ENCODE measurements at places on chromosomes 6 and 20.

DNA sequence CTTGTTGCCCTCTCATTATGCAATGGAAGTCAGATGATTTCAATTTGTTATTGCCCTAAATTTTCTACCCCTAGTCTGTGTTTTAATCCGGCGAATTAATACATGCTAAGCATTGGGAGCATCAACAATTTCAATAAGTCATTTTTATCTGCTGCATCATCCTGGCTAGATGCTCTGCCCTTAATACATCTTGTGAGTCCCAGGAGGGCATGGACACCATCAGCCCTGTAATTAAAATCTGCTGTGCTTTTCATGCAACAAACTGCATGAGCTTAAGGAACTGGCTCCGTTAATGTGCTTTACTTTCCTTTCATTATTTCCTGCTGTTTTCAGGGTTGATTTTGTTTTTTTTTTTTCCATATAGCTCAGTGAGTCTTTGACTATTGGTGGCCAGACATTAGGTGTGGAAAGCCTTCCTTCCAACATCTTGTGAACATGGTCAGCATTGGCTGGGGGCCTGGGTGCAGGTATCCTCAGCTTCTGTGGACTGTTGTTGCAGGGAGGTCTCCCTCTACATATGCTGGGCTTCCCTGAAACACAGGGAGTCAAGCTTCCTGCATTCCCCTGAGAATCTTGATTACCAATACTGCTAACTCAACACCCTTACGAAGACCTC, 8.5 kb upstream of the PBOV1 start:
- no peak for DNase-seq

GRCh38 chr20:33771938-33772337, 39.2 kb upstream of the CHMP4B start:
- DNase-seq, result no peak

GRCh38 chr6:11236076-11236750, 3.7 kb upstream of the NEDD9 start:
- DNase-seq, result no peak

GRCh38 chr20:15076785-15077184, 739.4 kb upstream of the FLRT3 start:
- DNase-seq, result no peak

DNA sequence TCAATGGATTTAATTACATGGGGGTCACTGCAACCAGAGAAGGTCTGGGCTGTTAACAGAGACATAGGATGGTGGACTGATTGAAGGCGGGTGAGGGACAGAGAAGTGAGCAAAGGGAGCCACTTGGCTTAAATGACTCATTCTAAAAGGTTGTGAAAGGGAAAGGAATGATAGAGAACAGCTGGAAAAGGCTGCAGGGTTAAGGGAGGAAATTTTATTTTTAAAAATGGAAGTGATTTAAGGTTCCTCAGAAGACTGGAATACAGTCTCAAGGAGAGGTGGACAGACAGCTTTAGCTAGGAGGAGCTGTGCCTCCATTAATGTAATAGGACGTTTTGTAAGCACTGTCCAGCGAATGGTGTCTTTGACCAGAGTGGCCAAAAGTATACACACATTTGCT, 46.7 kb downstream of the RGS17 start:
- DNase-seq, result no peak

- DNase-seq, result no peak
Observed at GRCh38 chr20:22515264-22515663, 69.1 kb downstream of the FOXA2 start.

GRCh38 chr6:164827537-164827936, 481.9 kb downstream of the C6orf118 start:
- DNase-seq, result no peak

DNA sequence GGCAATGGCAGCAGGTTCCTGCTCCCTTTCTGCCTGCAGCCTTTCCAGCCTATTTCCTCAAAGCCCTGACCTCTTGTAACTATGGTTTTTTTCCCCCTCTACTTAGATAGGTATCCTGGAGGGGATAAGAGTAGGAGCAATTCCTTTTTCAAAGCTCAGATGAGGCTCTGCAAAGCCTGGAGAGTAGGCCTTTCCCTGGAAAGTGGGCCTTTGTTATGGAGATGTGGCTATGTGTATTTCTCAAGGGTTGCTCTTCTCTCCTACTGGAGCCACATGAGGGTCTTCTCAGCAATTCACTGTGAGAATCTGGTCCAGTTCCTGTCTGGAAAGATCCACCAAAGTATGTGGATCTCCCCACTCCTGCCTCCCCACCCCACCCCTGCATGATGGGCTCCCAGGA, 96.0 kb downstream of the DTD1 start:
- no peak for DNase-seq

- no peak for DNase-seq
Observed at GRCh38 chr6:151027936-151028838, 162.7 kb downstream of the MTHFD1L start.

DNA sequence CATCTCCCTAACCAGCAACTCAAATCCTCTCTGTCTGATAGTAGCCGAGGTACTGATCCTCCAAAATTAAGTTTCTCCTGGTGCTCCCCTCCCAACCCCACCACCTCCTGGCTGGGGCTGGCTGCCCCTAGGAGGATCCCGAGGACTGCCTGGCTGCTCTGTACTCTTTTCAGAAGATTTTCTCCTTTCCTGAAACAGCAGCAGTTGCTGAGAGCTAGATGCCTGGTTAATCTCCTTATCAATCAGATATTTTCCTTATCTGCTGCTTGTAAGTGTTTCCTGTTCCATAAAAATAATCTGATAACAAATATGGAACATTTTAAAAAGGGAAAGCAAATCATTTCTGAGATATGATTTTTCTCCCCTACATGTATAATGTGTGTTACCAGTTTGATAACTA, 52.8 kb downstream of the ZMYND8 start:
- DNase-seq, result no peak

DNA sequence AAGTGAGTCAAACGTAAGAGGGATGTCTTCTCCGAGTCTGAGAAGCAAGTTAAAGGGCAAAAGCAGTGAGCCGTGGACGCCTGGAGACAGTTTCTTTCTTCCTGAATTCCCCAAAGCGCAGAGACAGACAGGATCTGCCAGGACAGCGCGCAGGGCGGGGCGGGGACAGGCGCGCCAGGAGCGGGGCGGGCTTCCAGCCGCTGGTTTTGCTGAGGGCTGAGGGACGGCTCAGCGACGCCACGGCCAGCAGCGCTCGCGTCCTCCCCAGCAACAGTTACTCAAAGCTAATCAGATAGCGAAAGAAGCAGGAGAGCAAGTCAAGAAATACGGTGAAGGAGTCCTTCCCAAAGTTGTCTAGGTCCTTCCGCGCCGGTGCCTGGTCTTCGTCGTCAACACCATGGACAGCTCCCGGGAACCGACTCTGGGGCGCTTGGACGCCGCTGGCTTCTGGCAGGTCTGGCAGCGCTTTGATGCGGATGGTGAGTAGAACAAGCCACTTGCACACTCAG, at the start of gene SCGN:
SCGN (plus strand) TSS at position 209 of the 509 bp plus-strand sequence; CDS start at position 398, 189 bp downstream.
- DNase-seq, result peak; percentile 74

DNA sequence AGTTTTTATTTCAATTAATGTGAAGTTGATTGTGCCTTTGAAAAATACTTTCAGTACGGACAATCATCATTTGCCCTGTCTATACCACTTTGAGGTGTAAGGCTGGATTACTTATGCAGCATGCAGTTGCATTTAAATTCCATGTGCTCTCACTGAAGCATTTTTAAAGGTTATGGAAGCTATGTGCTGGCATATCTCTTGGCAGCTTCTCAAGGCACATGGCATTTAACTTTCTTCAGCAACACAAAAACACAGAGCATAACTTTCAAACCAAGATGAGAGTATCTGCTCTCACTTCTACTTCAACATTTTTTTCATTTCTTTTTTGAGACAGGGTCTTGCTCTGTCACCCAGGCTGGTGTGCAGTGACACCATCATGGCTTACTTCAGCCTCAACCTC, 360.6 kb upstream of the RUNX2 start:
- DNase-seq, result no peak

GRCh38 chr6:113209315-113209714, 647.8 kb upstream of the MARCKS start:
- DNase-seq, result no peak

DNA sequence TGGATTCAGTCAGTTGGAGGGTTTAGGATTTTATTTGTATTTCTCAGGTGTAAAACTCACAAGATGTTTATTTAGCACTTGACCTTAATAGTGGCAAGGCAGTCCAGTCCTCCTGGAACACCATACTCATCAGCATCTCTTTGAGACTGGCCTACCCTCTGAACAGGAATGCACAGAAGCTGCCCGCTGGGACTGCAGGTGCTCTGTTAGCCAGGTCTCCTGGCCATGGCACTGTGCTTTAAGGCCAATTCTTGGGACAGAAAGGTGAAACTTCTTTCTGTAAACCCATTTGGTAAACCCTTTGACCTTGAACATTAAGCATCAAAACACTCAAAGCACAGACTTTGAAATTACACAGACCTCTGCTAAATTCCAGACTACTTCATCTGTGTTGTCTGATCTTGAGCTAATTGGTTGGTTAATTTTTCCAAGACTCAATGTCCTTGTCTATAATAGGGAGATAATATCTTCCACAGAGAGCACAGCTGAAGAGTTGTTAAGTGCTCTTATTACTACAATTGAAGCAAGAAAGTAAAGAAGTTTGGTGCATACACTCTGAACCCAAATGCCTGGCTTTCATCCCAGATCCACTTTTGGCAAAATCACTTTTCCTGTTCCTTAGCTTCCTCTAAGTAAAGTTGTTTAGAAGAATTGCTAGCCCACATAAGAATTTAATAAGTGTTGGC, 54.9 kb upstream of the NT5E start:
- DNase-seq, result no peak

- DNase-seq, result no peak
Observed at GRCh38 chr20:39298571-39299506, 336.7 kb downstream of the DHX35 start.

DNA sequence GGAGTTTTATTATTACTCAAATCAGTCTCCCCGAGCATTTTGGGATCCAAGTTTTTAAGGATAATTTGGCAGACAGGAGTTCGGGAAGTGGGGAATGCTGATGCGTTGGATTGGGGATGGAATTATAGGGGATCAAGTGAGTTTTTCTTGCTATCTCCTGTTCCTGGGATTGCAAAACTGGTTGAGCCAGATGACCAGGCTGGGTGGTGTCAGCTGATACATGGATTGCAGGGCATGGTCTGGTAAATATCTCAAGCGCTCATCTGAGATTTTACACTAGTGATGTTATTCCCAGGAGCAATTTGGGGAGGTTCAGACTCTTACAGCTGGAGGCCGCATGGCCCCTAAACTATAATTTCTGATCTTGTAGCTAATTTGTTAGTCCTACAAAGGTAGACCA, 54.7 kb downstream of the ENPP1 start:
- no peak for DNase-seq

DNA sequence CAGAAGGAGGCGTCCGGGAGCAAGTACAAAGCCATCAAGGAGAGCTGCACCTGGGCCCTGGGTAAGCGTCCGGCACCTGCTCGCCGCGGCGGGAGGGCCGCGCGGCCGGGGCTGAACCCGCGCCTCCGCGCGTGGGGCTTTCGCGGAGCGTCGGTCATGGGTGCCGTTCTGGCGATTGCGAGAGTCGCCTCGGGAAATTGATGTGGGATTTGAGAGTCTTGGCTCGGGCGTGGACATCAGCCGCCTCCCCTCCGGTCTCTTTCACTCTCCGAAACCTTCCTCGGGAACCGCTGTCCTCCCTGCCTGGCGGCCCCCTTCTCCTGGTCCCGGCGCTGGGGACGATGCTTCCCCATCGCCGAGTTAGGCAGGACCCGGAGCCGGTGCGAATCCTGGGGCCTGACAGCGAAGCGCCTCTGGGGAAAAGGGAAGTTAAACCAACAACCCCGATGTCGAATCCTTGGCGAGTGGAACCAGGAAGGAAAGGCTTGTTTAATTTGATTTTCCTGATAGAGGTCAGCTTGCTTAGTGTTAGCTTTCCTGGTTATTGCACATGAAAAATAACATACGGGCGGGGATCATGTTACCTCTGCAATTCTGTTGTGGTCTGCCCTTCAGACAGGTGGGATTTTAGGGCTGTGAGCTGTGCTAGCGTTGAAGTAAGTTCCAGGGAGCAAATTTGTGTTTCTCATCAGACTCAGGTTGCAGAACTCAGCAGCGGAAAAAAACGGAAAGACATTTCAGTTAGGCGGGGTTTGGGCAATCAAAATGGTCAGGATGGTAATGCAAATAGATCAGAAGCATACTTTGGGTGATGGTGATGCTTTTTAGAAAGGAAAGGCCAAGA, 594 bp downstream of the ARFGEF3 start:
- peak; percentile 48 for DNase-seq

GRCh38 chr6:166957087-166957804, 896 bp upstream of the RNASET2 start:
- DNase-seq, result no peak

GRCh38 chr6:36677059-36677749, 1.3 kb upstream of the CDKN1A start:
- no peak for DNase-seq

- DNase-seq, result no peak
Observed at GRCh38 chr6:154367336-154367735, 10.7 kb upstream of the IPCEF1 start.

DNA sequence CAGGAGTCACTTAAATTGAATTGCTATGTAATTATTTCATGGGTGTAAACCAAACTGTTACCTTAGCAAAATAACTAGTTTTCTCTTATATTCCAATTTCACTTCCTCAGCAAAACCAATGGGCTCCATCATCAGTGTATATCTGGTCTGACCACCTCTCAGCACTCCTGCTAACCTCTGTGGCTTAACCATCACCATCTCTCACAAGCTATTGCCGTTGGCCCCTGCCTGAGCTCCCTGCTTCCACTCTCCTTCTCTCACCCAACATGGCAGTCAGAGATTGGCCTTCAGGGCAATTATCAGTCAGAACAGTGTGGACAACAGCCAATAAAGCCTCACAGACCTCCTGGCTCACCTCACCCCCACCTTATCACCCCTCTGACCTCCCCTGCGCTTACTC, 124.0 kb downstream of the CARMIL1 start:
- no peak for DNase-seq

- DNase-seq, result no peak
Observed at GRCh38 chr20:62671765-62672164, 29.5 kb downstream of the SLCO4A1 start.

GRCh38 chr20:62644044-62644795, 1.9 kb downstream of the SLCO4A1 start:
- no peak for DNase-seq

DNA sequence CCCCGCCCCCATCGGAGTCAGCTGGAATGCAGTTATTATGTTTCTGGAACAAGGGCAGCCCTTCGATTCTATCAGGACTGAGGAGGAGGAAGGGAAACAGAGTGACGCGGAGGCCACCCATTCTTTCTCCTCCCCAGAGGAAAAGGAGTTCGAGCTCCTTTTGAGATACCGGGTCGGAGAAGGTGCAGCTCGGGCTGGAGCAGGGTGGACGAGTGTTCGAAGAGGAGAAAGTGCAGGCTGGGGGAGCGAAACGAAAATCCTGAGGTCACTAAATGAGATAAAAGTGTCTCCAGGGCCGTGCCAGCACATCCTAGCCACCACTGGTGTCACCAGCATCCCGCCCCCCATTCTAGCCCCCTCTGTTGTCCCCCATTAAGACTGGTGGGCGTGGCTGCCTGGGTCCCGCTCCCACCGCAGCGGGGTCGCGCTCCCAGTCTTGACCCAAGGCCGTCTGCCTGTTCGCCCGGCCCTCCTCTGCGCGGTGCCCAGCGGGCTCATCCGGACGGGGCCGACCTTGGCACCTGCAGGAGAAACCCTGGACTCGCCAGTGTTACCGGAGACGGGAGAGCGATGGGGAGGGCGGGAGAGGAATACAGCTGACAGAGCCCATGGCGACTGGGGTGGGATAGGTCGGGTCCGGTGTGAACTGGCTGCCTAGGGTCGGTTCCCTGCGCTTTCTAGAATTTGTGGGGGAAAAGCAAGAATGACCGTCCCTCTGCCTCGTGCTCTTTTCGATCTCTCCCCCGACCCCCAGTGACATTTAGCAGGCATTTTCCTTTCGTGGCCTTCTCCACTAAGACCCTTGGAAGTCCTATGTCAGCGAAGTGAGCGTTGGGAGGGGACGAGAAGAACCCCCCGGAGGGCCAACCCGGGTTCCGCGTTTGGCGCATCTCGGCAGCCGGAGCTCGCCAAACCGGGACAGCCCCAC, 16.2 kb downstream of the FOXA2 start:
- DNase-seq, result no peak

All from HEK293T (cell line).